ENCODE measurements at places on chromosomes 1 and 21.

- no peak for DNase-seq
Observed at GRCh38 chr1:221284028-221284427, 404.8 kb downstream of the HLX start.

DNA sequence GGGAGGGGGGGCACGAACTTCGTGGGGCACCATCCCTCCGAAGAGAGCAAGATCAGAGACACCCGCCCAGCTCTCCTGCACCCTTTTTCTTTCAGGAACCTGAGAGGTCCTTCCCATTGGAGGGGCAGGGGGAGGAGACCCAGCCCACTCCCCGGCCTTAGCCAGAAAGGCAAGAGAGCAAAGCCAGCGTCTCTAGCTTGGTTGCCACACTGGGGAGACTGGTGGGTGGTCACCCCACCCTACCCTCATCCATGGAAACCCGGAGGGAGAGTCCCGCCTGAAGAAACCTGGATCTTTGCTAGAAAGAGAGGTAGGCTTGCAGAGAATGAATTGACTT is 246 bp downstream of the ATP2B4 start:
- DNase-seq = no peak

DNA sequence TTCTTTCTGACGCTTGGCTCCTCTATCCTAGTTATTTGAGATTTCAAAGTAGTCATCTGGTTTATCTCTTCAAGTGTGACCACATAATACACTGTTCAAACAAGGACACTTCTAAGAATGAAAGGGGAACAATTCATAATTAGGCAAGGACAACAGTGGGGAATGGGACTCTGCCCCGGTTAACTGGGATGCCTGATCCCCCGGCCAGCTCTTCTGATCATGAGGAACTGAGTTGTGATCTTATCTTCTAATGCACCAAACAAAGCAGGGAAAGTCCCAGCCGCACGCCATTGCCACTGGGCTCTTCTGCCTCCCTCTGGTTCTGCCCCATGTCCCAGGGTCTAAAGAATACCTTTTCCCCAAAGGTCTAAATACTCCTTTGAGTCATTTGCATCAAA is 158.2 kb upstream of the IRF2BP2 start:
- DNase-seq = no peak

GRCh38 chr1:38815903-38816627 is 43.5 kb downstream of the RRAGC start:
- peak; percentile 75 for DNase-seq

GRCh38 chr1:228006786-228007048 is at the start of gene WNT3A:
Gene WNT3A, plus strand, starts transcription at chr1:228006998. Its CDS starts 131 bp downstream, at chr1:228007129.
- DNase-seq = no peak

DNA sequence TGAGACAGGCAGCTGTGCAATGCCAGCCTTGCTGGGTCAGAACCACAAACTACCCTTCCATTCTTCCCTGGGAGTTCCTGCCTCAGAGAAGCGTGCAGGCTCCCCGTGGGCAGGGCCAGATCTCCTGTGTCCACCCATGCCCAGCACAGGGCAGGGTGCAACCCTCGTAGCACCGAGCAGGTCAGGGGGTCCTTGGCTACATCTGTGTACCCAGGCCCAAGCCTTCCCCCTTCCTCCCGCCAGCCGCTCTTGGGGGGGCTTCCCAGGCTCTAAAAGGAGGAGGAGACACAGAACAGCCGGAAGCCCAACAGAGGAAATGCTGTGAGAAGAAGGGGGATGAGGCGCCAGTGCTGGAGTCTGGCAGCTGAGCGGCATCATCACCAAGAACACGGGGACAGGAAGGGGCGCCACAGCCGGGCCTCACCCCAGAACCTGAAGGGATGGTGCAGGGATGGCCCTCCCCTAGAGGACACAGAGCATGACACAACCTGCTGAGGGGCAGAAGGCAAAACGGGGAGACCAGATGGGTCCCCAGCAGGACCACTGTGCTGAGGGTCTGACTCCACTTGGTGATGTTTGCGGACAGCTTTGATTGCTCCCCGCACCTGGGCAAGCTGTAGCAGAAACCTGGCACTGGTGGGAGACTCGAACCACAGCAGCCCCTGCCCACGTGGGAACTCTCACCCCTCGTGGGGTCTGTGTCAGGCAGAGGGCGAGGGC is 233.2 kb downstream of the NPHP4 start:
- DNase-seq = no peak

DNA sequence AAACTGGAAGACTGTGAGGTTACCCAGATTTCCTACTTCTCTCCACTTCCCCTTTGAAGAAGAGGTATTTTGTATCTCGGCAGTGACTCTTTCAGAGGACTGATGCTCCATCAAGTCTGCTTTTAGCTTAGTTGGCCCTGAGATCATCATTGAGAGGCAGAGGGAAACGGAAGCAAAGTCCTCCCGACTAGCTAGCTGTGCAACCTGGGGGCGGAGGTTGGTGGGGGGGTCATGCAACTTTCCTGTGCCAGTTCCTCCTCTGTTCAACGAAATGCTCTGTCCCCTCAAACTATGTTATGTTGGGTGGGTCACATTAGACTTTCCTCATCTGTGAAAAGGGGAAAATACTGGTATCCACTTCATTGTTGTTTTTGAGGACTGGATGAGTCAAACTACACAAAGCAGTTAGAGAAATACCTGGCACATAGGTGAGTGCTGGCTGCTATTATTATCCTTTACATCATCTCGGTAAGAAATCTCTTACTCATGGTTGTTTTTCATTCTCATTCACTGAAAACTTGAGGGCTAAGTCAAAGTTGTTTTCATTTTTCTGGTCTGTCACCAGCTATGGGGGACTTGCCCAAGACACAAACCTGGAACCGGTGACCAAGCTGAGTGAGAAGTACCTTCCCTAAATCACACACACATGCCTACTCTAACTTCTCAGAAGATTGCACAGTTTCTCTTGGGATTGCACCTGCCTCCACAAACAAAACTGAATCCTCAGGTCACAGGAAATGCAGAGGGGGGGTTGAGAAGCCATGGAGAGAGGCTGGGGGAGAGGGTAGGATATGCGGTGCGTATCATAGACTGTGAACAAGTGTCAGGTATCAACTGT is 83.3 kb downstream of the ABCA4 start:
- no peak for DNase-seq

GRCh38 chr1:222247081-222247480 is 300.8 kb downstream of the HHIPL2 start:
- no peak for DNase-seq

- no peak for DNase-seq
Observed at GRCh38 chr1:6181347-6181770, 1.2 kb upstream of the CHD5 start.

- no peak for DNase-seq
Observed at GRCh38 chr1:232517204-232517603, 112.7 kb downstream of the SIPA1L2 start.

DNA sequence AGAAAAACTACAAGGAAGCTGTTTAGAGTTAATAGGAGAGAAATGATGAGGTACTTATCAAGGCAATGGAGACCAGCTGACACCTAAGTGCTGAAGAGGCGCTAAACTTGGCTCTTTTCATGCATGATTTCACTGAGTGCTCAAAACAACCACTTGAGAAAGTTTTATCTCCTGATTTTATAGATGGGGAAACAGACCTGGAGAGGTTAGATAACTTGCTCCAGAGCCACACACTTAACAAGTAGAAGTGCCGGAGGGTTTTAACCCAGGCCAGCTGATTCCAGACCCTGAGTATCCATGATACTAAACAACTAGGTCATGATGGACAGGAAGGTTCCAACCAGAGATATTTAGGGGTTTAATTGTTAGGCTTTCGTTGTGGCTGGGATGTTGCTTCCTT is 25.9 kb downstream of the UBE2U start:
- no peak for DNase-seq

DNA sequence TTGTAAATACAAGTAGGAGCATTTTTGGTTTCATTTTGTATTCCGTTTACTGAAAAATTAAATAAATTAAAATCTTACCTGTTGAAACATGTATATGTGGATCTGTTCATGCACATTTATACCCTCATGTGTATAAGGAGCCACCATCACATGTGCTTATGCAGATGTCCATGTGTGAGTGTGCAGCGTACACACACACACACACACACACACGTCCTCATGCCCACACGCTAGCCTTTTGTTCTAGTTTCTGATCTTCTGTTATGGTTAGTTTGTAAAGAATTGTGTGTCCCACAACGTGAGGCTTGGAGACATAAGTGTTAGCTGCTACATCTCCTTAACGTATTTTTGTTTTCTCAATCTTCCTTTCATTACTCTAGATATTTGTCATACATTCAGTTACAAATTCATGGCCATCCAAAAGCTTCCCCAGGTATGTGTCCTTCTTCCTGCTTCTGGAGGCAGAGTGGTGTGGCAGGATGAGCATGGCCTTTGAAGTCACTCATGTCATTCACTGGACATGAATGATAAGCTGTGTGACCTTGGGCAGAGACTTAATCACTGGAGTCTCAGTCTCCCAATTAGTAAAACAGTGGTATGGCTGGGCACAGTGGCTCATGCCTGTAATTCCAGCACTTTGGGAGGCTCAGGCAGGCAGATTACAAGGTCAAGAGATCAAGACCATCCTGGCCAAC is 54.6 kb downstream of the TENT5C start:
- peak; percentile 67 for DNase-seq

DNA sequence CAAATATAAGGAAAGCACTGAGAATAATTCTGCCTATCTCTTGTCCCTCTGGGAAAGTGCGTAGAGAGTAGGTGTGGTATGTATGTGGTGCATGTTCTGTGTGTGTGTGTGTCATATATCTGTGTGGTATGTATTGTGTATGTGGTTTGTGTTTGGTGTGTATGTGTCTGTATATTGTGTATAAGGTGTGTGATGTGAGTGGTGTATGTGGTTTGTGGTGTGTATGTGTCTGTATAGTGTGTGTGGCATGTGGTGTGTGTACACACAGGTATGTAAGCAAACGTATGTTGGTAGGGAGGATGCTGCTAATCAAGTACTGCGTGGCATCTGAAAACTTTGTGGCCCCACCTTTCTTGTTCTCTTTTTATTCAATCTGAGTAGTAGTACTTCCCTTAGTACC is 68.3 kb upstream of the LAX1 start:
- no peak for DNase-seq

- DNase-seq = no peak
Observed at GRCh38 chr1:40155910-40156309, 5.3 kb upstream of the RLF start.

DNA sequence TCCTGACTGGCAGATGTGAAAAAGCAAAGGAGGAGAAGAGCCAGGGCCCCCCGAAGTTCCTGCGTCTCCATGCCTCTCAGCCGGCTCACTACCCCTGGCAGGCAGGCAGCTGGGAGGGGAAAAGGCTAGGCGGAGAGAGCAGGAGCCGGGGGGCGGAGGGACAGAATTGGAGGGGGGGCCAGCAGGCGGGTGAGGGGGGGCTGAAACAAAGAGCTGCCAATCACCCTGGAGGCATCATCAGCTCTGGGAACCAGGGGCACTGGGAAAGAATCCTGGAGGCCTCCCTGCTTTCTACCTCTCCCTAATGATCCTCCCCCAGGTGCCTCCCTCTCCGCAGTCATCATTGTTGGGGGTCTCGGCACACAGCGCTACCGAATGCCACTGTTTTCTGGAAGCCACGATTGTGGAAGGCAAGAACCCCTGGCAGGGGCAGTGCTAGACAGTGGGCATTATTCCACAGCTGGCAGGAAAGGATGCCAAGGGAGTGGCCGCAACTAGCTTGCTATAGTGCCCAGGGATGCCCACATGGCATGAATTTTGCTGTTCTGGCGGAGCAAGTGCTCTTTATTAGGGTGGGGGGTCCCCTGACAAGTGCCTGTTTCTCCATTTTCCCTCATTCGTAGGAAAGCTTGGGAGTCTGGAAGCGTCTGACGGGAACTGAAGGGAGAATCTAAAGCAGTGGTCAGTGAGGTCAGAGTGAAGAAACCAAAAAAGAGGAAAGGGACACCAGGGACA is at the start of gene THBS3:
Gene THBS3 (minus strand): TSS at position 92 of the 735 bp plus-strand sequence. CDS start 21 bp downstream, at position 71.
- no peak for DNase-seq
